ENCODE measurements at places on chromosomes 11 and 22.

DNA sequence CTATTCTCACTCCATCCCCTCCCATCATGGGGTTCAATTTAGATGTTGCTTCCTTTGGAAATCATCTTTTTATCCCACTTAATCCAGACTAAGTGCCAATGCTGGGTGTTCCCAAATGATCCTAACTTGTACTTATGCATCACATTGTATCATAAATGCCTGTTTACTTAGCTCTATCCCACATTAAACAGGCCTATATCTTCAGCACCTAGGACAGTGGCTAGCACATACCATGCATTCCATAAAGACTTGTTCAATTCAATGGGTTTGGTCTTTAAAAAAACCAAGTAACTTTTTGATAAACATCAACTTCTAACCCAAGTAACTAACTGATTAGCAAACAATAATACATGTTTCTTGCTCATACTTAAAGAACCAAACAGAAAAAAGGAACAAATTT is 40.6 kb downstream of the RSF1 start:
- no peak for DNase-seq

DNA sequence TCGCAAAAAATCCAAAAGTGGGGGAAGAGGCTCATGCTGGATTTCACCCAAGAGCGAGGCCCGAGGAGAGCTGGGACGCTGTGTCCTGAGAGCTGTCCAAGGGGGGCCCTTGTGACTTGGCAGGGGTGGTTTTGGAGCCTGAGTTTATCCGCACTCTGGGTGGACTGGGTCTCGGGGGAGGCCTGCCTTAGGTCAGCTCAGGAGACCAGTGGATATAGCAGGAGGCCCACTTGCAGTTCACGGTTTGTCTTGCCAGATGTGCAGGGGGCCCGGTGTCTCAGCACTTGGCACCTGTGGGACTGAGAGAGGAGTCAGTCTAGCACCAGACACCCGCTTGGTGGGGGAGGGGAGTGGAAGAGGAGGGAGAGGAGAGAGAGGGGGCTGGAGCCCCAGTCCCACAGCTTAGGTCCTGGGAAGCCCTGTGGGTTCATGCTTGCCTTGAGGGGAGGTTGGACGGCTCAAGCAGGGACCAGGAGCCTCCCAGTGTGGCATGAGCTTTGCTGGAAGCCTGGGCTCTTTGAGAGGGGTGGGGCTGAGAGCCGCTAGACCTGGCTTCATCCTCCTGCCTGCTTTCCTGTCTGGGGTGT is 33.4 kb downstream of the PARVB start:
- no peak for DNase-seq

- DNase-seq = no peak
Observed at GRCh38 chr11:73189723-73190556, 28.1 kb upstream of the P2RY2 start.

- DNase-seq = peak; percentile 45
Observed at GRCh38 chr11:122900587-122901202, 18.1 kb downstream of the JHY start.

- no peak for DNase-seq
Observed at GRCh38 chr22:23970816-23971486, 3.3 kb downstream of the DDT start.

DNA sequence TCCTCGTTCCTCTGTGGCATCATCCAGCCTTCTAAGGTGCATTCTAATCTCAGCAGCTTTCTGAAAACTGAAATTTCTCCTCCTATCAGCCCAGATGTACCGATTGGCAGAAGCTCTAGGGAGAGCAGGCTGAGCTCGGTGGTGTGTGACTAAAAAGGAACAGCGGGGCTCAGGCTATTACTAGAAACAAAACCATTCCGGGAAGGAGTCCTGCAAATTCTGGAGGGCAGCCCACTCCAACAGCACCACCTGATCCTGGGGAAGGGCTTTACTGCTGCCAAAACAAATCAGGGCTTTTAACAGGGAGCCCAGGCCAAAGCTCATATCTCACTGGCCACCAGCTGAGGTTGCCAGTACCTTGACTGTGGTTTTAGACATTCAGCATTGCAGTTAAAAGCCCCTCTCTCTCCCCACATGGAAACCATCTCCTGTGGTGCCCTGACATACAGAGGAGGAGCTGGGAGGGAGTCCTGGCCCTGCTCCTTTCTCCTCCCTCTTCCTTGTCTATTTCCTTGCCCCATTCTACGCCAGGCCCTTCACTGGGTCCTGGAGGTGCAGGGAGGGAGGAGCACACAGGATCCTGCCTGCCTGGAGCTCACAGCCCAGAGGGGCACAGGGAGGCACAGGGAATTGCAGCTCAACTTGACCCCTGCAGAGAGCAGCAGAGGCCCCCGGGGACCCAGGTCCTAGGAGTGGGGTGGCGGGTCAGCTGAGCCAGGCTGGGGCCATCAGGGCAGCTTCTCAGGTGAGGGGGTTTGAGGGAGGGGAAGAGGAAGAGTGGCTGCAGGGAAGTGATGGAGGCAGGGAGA is 889 bp downstream of the PLAAT4 start:
- DNase-seq = no peak

DNA sequence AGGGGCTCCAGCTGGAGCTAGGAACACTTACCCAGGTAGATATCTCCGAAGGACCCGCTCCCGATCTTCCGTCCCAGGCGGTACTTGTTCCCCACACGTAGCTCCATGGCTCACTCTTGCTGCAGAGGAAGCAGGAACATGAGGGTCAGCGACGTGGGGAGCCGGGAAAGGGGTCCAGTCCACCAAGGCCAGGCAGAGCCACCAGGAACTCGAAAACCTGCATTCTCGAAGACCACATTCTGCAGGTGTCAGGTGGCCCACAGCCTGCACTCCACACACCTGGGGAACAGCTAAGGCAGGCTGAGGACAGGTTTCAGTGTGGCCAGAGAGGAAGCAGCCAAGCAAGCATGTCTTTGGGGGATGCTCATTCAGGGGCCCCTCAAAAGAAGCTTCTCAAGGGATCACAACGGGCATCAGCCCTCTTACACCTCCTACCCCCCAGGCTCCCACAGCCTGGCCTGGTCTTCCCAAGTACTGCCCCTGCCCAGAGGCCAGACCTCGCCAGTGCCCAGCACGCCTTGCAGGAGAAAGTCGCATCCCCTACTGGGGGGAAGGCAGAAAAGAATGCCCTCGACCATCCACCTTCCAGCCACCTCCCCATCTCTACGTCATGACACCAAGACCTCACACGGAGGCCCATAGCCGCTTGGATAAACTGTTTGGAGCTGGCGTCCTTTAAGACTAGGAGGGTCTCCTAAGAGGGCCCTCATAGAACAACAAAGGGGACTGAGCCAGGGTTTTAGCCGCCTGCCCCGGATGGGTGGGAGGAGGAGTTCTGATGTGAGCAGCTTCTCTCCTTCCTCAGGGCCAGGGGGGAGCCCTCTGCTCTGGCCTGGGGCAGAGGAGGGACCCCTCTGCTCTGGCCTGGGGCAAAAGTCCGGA is 2.9 kb downstream of the CSNK1E start:
- DNase-seq = no peak

DNA sequence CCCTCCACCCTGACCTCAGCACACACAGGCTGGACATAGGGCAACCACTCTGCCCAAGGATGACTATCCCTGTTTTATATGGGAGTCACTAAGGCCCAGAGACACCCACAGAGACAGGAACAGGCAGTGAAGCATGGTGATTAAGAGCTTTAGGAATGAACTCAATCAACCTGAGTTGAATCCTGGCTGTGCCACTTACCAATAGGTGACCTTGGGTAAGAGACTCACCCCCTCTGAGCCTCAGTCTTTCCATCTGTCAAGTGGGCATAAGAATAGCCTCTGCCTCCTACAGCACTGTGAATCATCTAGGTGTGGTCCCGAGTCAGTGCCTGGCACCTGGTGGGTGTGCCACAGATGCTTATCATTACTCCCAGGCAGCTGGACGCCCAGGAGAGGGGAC is 6.8 kb downstream of the CRYBB1 start:
- DNase-seq = no peak

DNA sequence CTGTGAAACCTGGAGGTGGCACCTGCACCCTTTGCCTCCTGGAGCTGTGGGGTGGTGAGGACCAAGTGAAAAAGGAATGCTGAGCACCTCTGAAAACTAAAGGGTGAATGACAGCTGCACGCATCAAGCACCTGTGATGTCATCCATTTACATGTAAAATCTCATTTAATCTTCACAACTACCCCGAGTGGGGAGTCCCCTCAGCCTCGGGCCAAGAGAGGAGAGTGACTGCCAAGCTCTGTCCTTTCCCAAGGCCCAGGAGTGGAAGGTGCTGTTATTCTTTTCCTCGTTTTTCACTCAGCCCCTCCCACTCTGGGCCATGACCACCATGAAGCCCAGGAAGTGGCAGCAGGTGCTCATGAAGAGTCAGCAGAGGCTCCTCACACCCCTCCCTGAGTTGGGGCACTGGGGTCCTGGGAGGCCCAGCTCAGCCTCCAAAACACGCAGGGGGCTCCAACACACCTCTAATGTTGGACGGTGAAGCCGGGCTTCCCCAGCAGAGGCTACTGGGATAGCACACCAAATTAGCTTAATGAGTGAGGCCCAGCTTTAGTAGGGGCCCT is 35.7 kb downstream of the NECTIN1 start:
- peak; percentile 62 for DNase-seq

GRCh38 chr11:975827-976226 is 50.2 kb downstream of the AP2A2 start:
- no peak for DNase-seq

GRCh38 chr11:59262177-59262818 is 49.6 kb upstream of the MPEG1 start:
- DNase-seq = no peak

GRCh38 chr11:117993988-117994745 is 8.0 kb downstream of the IL10RA start:
- no peak for DNase-seq

DNA sequence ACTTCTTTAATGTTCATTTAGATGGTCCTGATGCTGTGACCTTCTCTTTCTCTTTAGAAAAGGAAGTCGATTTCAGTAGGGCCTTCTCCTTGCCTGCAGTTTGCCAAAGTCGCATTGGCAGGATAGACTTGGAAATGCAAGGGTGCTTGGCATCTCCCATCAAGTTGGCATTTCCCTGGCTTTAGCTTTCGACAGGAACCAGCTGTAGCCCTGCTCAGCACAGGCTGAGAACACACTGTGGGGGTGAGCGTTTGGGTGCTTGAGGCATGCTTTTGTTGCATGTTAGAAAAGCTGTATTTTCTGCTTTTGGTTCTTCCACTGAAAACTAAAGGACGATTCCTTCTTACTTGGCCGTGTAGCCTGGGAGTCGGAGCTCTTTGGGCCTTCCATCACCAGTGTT is 37.7 kb downstream of the LDLRAD3 start:
- DNase-seq = no peak

GRCh38 chr11:123694551-123694950 is 40.1 kb upstream of the SCN3B start:
- no peak for DNase-seq

GRCh38 chr11:910044-910588 is 494 bp downstream of the CHID1 start:
- DNase-seq = no peak

GRCh38 chr11:119316729-119317591 is at the start of gene MCAM:
Gene MCAM, minus strand, starts transcription at chr11:119317130. Its CDS starts 29 bp downstream, at chr11:119317101.
- DNase-seq = peak; percentile 68

GRCh38 chr22:30439836-30440235 is 14.3 kb downstream of the MTFP1 start:
- DNase-seq = no peak

DNA sequence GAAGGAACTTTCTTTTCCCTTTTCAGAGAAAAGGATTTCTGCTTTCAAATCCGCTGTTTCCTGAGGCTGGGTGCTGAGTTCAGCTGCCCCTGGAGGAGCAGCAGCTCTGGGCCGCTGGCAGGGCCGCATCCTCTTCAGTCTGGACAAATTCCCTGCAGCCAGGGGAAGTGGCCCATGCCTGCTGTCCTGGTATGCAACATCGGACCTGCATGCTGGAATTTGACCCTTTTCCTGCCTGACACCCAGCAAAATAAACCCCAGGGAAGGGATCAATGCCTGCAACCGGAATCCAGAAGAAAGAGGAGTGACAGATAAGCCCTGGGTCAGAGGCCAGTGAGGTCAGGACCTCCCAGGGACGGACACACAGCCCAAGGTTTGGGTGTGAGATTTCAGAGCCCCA is 54.1 kb upstream of the LINC01488 start:
- DNase-seq = no peak

GRCh38 chr11:96161307-96162089 is 181.5 kb downstream of the MAML2 start:
- no peak for DNase-seq

DNA sequence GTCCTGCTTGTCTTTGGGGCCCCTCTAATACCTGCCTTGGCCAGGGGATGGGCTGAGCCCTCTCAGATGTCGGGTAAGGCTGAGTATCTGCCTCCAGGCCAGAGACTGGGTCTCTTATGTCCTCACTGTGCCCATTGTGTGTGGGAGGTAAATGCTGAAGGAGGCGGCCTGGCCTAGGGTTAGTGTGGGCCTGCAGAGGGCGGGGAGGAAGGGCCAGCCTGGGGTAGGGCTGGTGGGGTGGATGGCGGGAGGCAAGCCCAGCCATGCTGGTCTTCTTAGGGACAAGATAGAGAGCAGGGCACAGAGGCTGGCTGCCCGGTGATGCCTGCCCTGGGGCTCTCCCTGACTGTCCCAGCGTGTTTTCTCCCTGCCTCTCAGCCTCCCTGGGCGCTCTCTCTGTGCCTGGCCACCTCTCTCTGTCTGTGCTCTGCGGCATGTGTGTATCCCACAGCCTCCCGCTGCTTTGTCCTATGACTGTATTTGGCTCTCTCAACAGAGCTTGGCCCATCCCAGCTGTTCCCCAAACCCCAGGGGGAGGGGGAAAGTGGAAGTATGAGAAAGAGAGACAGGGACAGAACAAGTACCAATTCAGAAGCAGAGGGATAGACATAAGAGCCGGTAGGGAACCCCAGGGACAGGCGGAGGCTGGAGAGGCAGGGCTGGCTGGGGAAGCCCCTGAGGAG is 57.0 kb downstream of the PDE2A start:
- DNase-seq = no peak

DNA sequence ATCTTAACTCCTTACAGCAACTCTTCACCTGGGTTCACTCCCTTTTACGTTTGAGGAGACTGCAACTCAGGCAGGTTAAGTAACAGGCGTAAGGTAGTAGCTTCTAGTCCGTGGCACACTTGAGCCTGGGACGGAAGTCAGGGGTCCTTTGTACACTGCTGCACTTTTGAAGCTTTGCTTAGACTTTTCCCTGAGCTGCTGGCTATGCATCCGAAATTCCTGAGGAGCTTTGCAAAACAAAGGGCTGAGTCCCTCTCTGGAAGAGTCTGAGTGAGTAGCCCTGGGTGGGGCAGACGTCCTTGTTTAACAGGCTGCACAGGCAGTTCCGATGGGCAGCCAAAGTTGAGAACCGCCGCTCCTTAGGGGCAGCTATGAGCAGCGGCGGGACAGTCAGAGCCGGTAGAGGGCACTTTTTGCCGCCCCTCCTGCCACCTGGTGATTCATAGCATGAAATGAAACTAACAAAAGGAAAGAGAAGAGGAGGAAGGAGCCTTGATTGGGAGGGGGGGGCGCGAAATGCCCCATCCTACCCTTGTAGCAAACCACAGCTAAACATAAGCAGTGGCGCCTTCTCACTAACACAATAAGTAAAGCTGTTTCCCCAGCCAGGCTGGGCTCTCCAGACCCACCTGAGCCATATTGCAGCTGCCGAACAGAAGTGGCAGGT is 1.4 kb downstream of the TMEM109 start:
- DNase-seq = peak; percentile 75

GRCh38 chr11:45158891-45159605 is 12.6 kb downstream of the PRDM11 start:
- DNase-seq = no peak

GRCh38 chr22:50053861-50054260 is 4.2 kb downstream of the TTLL8 start:
- no peak for DNase-seq
